ENCODE measurements at places on chromosomes 16 and 17.
A peak's percentile ranks its signal among the peaks of the same experiment; 100 is the strongest.

DNA sequence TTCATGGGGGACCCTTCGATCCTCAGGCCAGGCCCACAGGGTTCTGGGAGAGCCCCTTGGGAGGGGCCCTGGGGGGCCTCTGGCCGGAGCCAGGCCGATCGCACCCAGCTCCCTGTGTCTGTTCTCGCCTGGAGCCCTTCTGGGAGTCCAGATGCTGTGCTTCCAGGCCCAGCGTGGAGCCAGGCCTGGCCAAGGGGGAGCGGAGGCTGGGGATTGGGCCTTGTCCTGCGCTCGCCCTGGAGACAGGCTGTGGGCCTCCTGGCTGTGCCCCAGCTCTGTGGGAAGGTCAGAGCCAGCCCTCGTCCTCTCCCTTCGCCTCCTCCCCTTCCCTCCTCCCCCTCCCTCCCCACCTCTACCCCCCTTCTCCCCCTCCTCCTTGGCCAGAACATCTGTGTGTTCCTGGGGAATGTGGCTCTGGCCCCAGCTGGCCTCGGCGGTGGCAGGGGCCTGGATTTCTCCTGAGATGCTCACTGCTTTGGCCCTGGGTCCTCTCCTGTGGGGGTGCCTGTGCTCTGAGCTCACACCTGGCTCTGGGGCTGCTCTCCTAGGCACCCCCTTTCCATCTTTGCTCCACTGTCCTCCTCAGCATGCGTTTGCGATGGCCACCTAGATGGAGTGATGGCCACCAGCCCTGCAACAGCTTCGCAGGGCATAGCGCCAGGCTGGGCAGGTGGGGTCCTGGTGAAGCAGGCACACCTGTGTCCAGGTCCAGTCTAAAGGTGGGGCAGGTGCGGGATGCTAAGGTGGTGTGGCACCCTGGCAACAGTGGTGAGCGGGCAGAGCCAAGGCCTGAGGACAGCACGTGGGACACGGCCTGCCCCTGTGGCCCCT is 90.6 kb upstream of the CIBAR2 start:
- DNase-seq, result peak; percentile 52
- peak overlapping the region; percentile 88 for H3K27ac ChIP-seq
- no peak overlapping the region for H3K4me3 ChIP-seq
- no peaks in the 10 kb centered on the region for H3K36me3 ChIP-seq
- H3K4me1 ChIP-seq, result peaks cover 13% of the 10 kb centered on the region

DNA sequence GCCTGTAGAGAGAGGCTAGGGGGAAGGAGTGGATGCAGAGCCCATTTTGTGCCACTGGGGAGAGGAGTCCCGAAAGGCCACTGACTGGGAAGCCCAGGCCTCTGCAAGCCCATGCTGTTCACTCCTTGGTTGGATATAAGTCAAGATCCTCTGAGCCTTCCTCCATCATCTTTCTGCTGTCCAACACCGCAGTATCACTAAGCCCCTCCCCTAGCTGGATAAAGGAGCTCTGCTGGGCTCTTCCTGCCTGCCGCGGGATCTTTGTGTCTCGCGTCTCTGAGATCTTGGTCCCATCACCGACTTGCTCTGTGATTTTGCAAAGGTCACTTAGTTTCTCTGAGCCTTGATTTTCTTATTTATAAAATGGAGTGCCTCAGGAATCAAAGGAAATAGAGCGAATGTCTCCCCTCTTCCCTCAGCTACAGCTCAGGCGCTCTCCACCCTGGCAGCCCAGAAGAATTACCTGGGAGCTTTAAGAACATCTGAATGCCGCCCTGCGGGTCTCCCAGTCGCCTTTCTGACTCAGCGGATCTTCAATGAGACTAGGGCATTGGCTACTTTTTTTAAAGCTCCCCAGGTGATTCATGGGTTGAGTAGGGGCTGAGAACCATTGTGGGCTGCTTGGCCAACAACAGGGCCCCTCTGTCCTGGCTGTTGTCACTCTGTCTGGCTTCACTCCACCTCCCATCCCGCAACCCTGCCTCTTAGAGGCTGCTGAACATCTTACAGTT is 25.2 kb upstream of the TMEM220 start:
- peaks cover 3% of the 10 kb centered on the region for H3K4me1 ChIP-seq
- no peak overlapping the region for H3K4me3 ChIP-seq
- H3K27ac ChIP-seq, result peak overlapping the region; percentile 67
- no peaks in the 10 kb centered on the region for H3K36me3 ChIP-seq
- DNase-seq, result no peak

DNA sequence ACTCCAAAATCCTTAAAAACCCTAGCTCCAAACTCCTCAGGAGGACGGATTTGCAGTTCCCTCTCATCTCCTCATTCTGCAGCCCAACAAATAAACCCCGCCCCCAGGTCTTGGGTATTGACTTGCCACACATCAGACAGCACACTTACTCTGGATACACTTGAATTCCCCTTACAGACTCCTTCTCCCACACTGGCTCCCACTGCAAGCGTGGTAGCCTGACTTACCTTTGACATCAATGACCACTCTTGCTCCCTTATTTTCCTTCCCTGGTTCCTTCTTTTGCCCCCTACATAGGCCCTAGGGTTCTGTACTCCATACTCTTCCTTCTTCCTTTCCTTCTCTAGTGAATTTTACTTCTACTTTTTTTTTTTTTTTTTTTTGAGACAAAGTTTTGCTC is 7.5 kb downstream of the RFFL start:
- no peak overlapping the region for H3K27ac ChIP-seq
- DNase-seq, result no peak
- no peak overlapping the region for H3K4me3 ChIP-seq

DNA sequence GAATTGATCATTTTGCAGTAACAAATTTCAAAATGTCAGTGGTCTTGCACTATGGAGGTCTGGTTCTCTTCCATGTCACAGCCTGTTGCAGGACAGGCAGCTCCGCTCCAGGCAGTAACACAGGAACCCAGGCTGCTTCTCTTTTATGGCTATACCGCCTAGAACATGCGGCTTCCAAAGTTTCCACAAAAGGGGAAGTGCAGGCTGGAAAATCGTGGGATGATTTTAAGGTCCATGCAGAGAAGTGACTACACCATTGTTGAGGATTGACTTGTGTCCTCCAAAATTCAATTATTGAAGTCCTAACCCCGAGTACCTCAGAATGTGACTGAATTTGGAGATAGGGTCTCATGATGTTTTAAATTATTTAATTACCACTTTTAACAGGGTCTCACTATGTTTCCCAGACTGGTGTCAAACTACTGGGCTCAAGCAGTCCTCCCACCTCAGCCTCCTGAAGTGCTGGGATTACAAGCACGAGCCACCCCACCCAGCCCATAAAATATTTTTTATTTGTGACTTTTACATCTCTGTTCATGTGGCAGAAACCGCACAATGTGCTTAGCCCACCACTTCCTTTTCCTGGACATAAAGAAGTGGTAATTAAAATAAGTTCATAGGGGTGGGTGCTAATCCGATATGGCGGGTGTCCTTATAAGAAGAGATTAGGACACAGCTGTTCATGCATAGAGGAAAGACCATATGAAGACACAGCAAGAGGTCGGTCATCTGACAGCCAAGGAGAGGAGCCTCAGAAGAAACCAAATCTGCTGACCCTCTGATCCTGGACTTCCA is 279.2 kb upstream of the RPL38 start:
- H3K4me1 ChIP-seq, result no peaks in the 10 kb centered on the region
- H3K27me3 ChIP-seq, result no peaks in the 10 kb centered on the region
- no peak overlapping the region for H3K4me3 ChIP-seq
- H3K27ac ChIP-seq, result no peak overlapping the region
- H3K36me3 ChIP-seq, result no peaks in the 10 kb centered on the region

- peak overlapping the region; percentile 69 for H3K4me3 ChIP-seq
- no peaks in the 10 kb centered on the region for H3K36me3 ChIP-seq
- H3K4me1 ChIP-seq, result peaks cover 15% of the 10 kb centered on the region
- peak overlapping the region; percentile 99 for H3K27ac ChIP-seq
- H3K27me3 ChIP-seq, result peaks cover 4% of the 10 kb centered on the region
Observed at GRCh38 chr17:81519284-81520020, 6.9 kb upstream of the ACTG1 start.

DNA sequence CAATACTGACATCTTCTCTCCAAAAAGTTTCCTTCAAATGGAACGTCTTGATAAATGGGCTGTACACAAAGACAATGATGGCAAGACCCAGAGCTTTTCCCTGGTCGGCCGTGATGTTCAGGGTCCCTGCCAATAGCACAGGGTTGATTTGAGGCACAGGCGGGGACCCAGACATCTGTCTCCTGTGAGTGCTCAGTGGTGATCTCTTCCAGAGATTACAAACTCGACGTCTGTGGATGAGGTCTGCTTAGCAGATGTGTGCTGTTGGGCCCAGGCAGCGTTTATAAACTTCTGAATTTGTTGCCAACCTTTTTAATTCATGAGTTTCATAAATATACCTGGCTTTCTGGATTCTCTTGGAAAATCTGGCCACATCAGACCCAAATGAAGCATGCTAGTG is 14.9 kb downstream of the CPPED1 start:
- no peak for DNase-seq
- H3K36me3 ChIP-seq, result no peaks in the 10 kb centered on the region
- no peaks in the 10 kb centered on the region for H3K27me3 ChIP-seq
- H3K4me1 ChIP-seq, result no peaks in the 10 kb centered on the region
- no peak overlapping the region for H3K27ac ChIP-seq
- H3K4me3 ChIP-seq, result no peak overlapping the region

- H3K4me3 ChIP-seq, result peak overlapping the region; percentile 11
- H3K36me3 ChIP-seq, result no peaks in the 10 kb centered on the region
- no peaks in the 10 kb centered on the region for H3K4me1 ChIP-seq
- DNase-seq, result no peak
Observed at GRCh38 chr16:54430491-54431030, 144.0 kb upstream of the IRX3 start.

- H3K4me3 ChIP-seq, result no peak overlapping the region
- DNase-seq, result no peak
- H3K27ac ChIP-seq, result no peak overlapping the region
Observed at GRCh38 chr17:50022463-50023130, 27.6 kb upstream of the DLX3 start.

DNA sequence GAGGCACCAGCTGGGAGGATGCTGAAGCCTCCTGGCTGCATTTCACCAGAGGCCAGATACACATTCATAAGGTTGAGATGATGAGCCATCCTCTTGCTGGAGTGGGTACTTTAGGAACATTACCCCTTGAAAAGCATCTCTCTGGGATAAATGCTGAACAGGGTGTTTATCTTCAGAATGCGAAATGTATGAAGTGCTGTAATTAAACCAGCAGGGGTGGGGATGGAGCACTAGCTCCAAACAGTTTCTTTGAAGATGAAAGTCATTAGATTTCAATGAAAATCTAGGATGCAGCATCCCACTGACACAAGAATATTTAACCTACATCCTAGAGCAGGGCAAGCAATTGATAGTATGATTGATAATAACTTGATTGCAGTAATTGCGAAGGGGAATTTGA is 158.1 kb downstream of the CYLD start:
- H3K36me3 ChIP-seq, result no peaks in the 10 kb centered on the region
- H3K27me3 ChIP-seq, result no peaks in the 10 kb centered on the region
- no peak for DNase-seq
- no peaks in the 10 kb centered on the region for H3K4me1 ChIP-seq
- H3K4me3 ChIP-seq, result no peak overlapping the region
- no peak overlapping the region for H3K27ac ChIP-seq

GRCh38 chr17:38735161-38735997 is 5.2 kb downstream of the CISD3 start:
- H3K27me3 ChIP-seq, result no peaks in the 10 kb centered on the region
- H3K27ac ChIP-seq, result peak overlapping the region; percentile 48
- H3K4me1 ChIP-seq, result peaks cover 2% of the 10 kb centered on the region
- H3K36me3 ChIP-seq, result no peaks in the 10 kb centered on the region
- no peak for DNase-seq

- no peak overlapping the region for H3K27ac ChIP-seq
- H3K36me3 ChIP-seq, result no peaks in the 10 kb centered on the region
- H3K4me3 ChIP-seq, result no peak overlapping the region
- no peaks in the 10 kb centered on the region for H3K27me3 ChIP-seq
- DNase-seq, result no peak
Observed at GRCh38 chr16:69217433-69217832, 30.5 kb downstream of the SNTB2 start.

Data from breast epithelium (tissue), 4 donors.